Adrenal gland (tissue), 19 donors: ENCODE measurements at places on chromosomes 1 and 21. TPM values are rescaled to one million over a fixed set of nuclear protein-coding genes. Genes with fewer than 3 reads are reported as not detected.

DNA sequence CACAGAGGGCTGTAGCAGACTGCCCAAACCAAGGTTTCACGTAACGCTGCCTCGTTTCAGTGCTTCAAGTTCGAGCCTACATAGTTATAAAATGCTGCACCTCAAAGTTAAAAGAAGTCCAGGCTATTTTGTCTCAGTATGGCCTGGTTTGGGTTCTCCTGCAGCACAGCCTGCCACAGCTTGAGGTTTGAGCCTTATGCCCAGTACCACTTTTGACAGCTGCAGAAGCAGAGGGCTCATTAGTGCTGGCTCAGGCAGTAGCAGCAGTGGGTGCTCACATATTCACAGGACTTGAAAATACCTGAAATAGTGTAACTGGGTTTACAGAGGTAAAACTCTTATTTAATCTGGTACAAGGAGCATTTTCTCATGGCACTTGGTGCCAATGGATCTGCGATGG lies 15.3 kb downstream of the SPATA46 start:
- no peak for DNase-seq
- H3K36me3 ChIP-seq, result no peaks in the 10 kb centered on the region
- H3K27me3 ChIP-seq, result no peaks in the 10 kb centered on the region
- no peak overlapping the region for H3K4me3 ChIP-seq
- H3K4me1 ChIP-seq, result no peaks in the 10 kb centered on the region

DNA sequence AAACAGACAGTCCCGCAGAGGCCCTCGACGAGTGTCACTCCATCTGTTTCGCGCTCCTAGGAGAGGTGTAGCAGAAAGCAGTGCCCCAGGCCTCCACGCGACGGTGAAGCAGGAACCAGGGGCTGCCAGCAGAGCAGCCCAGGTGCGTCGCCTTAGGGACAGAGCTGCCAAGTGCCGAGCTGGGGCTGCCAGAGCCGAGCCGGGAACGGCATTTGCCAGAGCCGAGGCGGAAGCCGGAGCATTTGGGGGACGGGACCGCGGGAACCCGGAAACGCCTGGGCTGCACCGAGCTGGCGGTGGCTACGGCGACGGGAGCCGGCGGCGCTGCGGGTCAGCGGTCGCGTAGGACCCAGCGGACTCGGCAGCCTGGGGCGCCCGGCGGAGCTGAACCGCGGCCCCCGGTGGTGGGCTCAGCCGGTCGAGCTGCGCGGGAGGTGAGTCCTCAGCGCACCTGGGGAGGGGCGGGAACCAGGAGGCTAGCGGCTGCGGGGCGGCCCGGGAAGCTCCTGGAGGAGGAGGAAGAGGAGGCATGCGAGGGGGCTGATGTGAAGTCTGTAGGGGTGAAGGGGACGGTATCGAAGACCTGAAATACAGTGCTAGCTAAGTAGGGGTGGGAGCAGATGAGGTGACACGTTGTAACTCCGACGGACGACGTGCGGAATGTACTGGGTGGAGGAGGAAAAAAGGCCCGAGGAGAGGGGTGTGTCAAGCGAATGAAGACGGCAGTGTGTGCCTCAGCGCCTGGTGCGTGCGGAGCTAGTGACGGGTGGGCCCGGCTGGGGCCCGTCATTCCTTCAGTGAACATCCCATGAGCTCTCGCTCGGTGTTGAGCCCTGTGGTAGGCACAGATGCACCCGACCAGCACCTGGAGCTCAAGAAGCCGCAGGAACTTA lies at the start of gene SLC35A3:
SLC35A3 (plus strand) TSS at position 268 of the 893 bp plus-strand sequence. CDS start 23,559 bp downstream, outside the sequence.
- H3K4me3 ChIP-seq, result peak within 1 kb of the TSS; percentile 79
- H3K27me3 ChIP-seq, result no peaks in the 10 kb centered on the region
- peaks cover 7% of the 10 kb centered on the region for H3K4me1 ChIP-seq
- DNase-seq, result peak; percentile 82
- no peaks in the 10 kb centered on the region for H3K36me3 ChIP-seq

GRCh38 chr21:42431196-42431595 lies 27.5 kb downstream of the UBASH3A start:
- no peaks in the 10 kb centered on the region for H3K4me1 ChIP-seq
- no peak overlapping the region for H3K27ac ChIP-seq
- H3K4me3 ChIP-seq, result no peak overlapping the region
- DNase-seq, result peak; percentile 38
- H3K27me3 ChIP-seq, result no peaks in the 10 kb centered on the region

DNA sequence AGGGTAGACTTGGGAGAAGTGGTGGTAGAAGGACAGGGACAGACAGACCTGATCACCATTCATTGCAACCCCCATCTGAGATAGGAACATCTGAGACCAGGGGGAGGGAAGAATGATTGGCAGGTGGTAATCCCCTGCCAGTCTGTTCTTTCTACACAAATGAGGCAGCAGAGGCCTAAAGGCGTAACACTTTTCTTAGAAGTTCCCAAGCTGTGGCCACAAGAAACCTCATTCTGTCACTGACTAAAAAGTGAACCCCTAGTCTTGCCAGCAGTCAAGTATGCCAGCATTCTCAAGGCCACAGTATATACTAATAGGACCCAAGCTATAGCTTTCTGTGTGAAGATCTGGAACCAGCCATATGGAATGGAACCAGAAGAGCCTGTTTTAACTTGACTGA lies 638.0 kb downstream of the KCNT2 start:
- no peak overlapping the region for H3K4me3 ChIP-seq
- no peaks in the 10 kb centered on the region for H3K36me3 ChIP-seq
- H3K27ac ChIP-seq, result no peak overlapping the region

GRCh38 chr1:224339442-224340033 lies 9.6 kb upstream of the NVL start:
- no peaks in the 10 kb centered on the region for H3K27me3 ChIP-seq
- peaks cover under 1% of the 10 kb centered on the region for H3K4me1 ChIP-seq
- DNase-seq, result no peak
- H3K36me3 ChIP-seq, result no peaks in the 10 kb centered on the region
- no peak overlapping the region for H3K27ac ChIP-seq

- H3K4me3 ChIP-seq, result no peak overlapping the region
- no peak overlapping the region for H3K27ac ChIP-seq
- DNase-seq, result no peak
- peaks cover 44% of the 10 kb centered on the region for H3K36me3 ChIP-seq
Observed at GRCh38 chr1:154349121-154349520, 23.8 kb downstream of the ATP8B2 start.

GRCh38 chr1:172425339-172425738 lies 4.9 kb downstream of the C1orf105 start:
- no peak for DNase-seq
- H3K36me3 ChIP-seq, result no peaks in the 10 kb centered on the region
- H3K4me1 ChIP-seq, result peaks cover 6% of the 10 kb centered on the region
- H3K27me3 ChIP-seq, result no peaks in the 10 kb centered on the region

GRCh38 chr1:53949023-53949990 lies 3.2 kb downstream of the LRRC42 start:
- H3K27me3 ChIP-seq, result no peaks in the 10 kb centered on the region
- no peaks in the 10 kb centered on the region for H3K36me3 ChIP-seq
- peaks cover 73% of the 10 kb centered on the region for H3K4me1 ChIP-seq
- no peak overlapping the region for H3K4me3 ChIP-seq

DNA sequence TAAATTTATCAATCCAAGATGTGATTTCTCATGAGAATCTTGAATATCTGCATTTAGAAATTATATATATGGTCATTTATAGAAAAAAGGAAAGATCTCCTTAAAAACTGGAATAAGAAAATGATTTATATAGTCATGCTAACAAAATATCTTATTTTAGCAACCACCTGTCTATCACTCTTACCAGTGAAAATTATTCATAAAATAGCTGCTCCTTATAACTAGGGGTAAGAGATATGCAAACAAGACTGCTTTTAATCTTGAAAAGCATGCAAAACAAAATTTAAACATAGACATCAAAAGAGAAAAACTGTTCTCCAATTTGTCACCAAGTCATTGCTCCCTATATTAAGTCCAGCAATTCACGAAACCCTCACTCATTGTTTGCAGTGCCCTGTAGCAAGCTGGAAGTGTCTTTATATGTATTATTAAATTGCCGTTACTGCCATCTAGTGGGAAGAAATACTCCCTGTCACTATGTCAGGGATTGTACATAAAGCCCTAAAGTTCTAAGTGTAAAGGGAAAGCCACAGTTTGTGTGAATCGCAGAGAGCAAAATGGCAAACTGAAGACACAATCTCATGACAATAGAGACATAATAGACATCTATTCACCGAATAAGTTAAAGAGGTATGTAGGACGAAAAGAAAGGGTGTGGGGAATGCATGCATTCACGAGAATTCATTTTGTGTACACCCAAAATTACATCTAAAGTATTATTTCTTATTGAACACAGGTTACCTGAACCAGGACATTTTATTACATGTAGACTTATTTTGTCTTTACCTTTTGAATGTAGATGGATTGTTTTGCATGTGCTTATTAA lies 600.5 kb downstream of the USP25 start:
- no peak overlapping the region for H3K27ac ChIP-seq
- H3K36me3 ChIP-seq, result no peaks in the 10 kb centered on the region
- H3K4me1 ChIP-seq, result peaks cover 4% of the 10 kb centered on the region
- H3K4me3 ChIP-seq, result no peak overlapping the region
- peak; percentile 55 for DNase-seq

DNA sequence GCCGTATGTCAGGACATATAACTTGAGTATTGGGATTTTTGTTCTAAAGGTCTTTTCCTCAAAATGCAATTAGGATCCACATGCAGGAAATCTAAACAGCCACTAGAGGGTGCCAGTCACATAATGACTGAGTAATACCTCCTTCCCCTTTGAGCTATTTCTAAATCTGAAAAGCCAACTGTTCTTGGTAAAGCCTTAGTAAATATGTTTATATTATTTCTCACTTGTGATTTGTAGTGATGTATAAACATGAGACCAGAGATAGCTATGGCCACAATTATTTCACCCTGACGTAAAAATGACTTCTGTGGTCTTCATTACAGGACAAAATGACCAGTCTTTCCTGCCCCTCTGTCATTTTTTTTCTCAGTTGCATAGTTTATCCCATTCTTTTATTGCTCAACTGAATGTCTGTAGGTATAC lies 41.0 kb upstream of the DR1 start:
- no peaks in the 10 kb centered on the region for H3K36me3 ChIP-seq
- no peaks in the 10 kb centered on the region for H3K27me3 ChIP-seq
- no peaks in the 10 kb centered on the region for H3K4me1 ChIP-seq
- peak; percentile 46 for DNase-seq
- H3K27ac ChIP-seq, result no peak overlapping the region

GRCh38 chr1:200762089-200762488 lies 23.4 kb downstream of the CAMSAP2 start:
- peaks cover 9% of the 10 kb centered on the region for H3K4me1 ChIP-seq
- no peak overlapping the region for H3K4me3 ChIP-seq
- no peaks in the 10 kb centered on the region for H3K27me3 ChIP-seq
- no peak overlapping the region for H3K27ac ChIP-seq

- H3K4me1 ChIP-seq, result no peaks in the 10 kb centered on the region
- H3K36me3 ChIP-seq, result no peaks in the 10 kb centered on the region
- DNase-seq, result no peak
- H3K4me3 ChIP-seq, result no peak overlapping the region
- no peaks in the 10 kb centered on the region for H3K27me3 ChIP-seq
Observed at GRCh38 chr1:218741852-218742251, 396.7 kb downstream of the TGFB2 start.

DNA sequence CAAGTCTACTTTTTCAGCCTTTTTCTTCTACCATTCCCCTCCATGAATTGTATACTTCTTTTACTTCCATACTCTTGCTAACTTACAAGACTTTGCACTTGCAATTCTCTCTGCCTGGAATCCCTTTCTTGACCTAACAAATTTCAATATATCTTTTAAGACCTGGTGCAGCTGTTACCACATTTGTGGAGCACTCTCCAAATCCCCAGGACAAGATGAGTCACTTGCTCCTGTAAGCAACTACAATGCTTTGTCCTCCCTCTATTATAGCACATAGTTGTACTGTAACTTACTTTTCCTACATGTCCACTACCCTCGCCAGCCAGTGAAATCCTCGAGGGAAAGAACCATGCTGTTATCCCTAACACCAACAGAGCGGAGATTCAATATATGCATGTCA lies 43.1 kb downstream of the WARS2 start:
- no peak overlapping the region for H3K4me3 ChIP-seq
- no peaks in the 10 kb centered on the region for H3K36me3 ChIP-seq
- no peak overlapping the region for H3K27ac ChIP-seq
- no peaks in the 10 kb centered on the region for H3K4me1 ChIP-seq
- DNase-seq, result no peak

DNA sequence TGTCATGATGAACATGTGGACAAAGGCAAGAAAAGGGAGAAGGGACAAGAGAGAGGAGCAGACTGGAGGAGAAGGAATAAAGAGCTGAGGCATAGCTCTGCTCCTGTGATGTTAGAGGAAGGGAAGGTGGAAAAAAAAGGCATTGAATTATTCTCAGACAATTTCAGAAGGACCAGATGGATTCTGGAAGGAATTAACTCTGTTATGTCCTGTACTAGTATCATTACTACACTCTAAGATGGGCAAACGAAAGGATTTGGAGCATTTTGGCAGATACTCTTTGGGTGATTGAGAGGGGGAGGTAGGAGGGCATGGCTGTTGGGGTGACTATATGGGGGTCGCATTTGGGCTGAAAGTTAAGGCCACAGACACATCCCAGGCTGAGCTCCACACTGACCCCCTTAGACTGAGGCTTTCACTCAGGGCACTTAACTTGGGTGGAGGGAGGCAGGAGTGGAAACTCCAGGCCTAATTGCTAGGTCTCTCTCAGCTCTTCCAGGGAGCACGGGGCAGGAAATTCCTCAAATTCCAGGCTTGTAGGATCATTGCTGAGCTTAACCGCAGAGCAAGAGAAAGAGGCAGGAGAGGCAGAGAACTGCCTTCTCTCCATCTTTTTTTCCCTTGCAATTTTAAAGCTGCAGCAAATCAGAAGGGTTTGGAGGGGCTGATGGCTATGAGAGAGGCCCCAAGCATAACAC lies 25.9 kb downstream of the KIRREL1 start:
- H3K27ac ChIP-seq, result no peak overlapping the region
- DNase-seq, result no peak
- no peaks in the 10 kb centered on the region for H3K27me3 ChIP-seq
- peaks cover 46% of the 10 kb centered on the region for H3K4me1 ChIP-seq

GRCh38 chr1:77322061-77322900 lies 40.5 kb downstream of the AK5 start:
- no peak overlapping the region for H3K27ac ChIP-seq
- no peaks in the 10 kb centered on the region for H3K4me1 ChIP-seq
- H3K4me3 ChIP-seq, result no peak overlapping the region
- H3K36me3 ChIP-seq, result no peaks in the 10 kb centered on the region
- DNase-seq, result no peak

DNA sequence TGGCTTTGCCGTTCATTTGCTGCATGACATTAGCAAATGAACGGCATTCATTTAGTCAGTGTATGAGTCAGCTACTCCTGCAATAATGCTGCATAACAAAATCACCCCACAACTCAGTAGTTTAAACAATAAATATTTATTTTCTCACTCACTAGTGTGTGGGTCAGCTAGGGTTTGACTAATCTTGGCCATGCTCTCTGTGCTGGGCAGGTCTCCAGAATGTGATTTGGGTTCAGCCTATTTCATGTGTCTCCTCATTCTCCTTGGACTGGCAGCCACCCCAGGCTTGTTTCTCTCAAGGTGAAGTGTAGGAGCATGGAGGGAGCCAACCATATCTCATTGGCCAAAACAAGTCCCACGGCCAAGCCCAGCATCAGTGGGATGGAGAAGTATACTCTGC lies 104.3 kb downstream of the LACTBL1 start:
- H3K36me3 ChIP-seq, result no peaks in the 10 kb centered on the region
- no peaks in the 10 kb centered on the region for H3K27me3 ChIP-seq
- no peak for DNase-seq
- H3K4me3 ChIP-seq, result no peak overlapping the region
- peaks cover 8% of the 10 kb centered on the region for H3K4me1 ChIP-seq
- H3K27ac ChIP-seq, result no peak overlapping the region

Gene PCSK9
- total RNA-seq, result 0.11 TPM

Gene LMX1A
- not detected for total RNA-seq

Gene WDR26
- 48.7 TPM for total RNA-seq

Gene CA6
- not detected for total RNA-seq

Gene C1QTNF12
- 0.50 TPM for total RNA-seq

Gene FAM163A
- 0.34 TPM for total RNA-seq

Gene OLIG1
- not detected for total RNA-seq

Gene EPS8L3
- not detected for total RNA-seq

Gene KIAA1614
- 0.42 TPM for total RNA-seq

Gene KCNA3
- total RNA-seq, result 1.6 TPM

Gene CDK11A
- total RNA-seq, result 34.7 TPM
